Activated CD8-positive, alpha-beta T cell treated with anti-CD3 and anti-CD28 coated beads, Interleukin-2, amount 10 ng/mL, durations not matched to agents 7 days and 5 days (primary cell): ENCODE measurements at places on chromosomes 12 and 14.

DNA sequence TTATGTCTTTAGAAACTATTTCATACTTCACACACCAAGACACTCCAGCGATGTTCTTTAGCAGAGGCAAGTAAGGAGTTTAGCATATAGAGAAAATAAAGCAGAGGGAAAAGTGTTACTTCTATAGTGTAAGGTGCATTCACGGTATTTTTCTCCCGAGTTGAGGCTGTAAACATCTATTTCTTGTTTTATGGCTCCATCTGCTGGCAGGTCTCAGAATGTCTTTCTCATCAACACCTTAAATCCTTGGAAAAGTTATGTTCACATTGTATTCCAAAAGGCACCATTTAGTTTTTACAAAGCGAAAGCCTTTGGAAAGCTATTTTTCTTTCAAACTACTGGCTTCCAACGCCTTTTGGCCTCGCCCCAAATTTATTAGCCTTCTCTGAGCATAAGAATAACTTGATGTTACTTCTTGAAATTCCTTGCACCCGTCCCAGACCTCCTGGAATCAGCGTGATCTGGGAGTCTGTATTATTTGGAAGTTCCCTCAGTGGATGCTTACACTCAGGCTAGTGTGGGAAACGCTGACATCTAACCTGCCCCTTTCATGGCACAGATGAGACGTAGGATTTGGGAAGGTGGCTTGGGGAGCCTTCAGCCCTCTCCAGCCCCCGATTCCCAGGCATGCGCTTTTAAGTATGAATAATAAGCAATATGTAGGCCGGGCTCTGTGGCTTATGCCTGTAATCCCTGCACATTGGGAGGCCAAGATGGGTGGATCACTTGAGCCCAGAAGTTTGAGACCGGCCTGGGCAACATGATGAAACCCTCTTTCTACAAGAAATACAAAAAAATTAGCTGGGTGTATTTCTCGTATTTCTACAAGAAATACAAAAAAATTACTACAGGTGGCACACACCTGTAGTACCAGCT lies 1.9 kb upstream of the PIWIL1 start:
- peak; percentile 42 for DNase-seq

DNA sequence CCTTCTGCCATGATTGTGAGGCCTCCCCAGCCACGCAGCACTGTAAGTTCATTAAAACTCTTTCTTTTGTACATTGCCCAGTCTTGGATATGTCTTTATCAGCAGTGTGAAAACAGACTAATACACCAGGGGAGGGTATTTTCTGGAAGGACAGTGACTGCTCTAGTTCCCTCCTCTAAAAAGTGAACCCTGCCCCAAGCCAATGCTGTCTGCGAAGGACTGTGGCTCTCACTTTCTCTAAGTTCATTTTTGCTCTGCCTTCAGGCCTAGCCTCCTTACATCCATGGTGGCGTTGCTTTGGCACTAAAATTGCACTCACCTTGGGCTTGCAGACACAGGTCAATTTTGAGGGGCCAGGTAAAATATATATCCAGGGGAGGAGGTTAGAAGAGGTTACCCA lies 323.0 kb downstream of the VRK1 start:
- no peak for DNase-seq

GRCh38 chr12:70180130-70180529 lies 63.1 kb upstream of the CNOT2 start:
- no peak for DNase-seq

DNA sequence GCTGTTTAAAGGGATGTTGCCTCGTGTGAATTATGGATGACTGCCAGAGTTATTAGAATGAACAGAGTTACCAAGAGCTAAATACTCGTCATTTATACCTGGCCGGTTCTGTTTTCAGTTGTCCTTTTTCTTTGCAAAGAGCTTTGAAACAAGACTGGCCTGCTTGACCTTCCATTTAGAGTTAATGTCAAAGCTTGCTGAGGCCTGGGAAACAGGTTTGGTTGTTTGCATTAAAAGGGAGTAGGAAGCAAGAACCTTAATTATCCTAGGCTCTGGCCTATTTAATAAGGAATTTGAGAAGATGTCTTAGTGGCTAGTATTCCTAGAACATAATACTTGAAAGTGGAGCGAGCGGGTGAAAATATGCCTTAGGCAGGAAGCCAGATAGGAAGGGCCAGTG lies 233.3 kb downstream of the CACNA1C start:
- DNase-seq, result no peak

DNA sequence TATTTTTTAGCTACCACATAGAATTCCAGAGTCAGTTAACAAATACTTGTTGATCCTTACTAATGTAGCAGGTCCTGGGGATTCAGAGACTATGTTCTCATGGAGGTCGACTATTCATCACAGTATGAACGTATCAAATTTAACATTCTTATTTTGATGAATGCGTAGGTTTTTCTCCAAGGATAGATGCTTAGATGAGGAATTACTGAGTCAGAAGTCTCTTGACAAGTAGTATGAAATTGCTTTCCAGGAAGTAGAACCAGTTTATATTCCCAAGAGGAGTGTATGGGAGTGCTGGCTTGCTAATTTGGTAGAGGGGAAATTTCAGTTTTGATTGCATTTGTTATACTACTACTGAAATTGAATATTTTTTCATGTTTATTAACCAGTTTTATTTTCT lies 42.8 kb upstream of the CRADD start:
- DNase-seq, result no peak

DNA sequence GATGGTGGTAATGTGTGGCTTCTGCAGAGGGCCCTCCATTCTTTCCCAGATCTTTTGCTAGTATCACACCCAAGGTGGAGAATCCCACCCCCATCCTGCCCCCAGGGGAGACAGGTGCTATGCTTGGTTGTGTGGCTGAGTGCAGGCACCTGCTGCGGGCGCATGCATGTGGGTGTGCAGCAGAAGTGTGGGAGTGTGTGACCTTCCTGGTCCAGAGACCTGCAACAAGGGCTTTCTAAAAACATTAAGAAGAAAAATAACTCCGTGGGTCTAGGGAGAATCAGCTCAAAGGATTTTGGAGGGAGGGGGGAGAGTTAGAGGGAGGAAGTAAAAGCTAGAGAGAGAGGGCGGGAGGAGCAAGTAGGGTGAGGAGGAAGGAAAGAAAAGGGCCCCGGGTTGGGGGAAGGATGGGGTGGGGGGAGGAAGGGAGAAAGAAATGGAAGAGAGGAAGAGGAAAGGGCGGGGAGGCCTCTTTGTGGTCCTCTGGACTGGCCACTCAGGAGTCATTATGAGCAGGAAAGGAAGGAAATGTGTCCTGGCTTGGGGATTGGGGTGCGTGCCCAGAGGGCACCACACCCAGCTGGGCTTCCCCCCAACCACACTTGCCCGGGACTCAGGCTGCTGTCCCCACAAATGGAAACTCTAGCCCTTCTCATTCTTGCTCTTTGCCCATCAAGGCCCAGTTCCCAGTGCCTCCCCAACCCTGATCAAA lies 3.1 kb upstream of the FIGNL2 start:
- no peak for DNase-seq

GRCh38 chr14:85702997-85703396 lies 173.1 kb downstream of the FLRT2 start:
- DNase-seq, result no peak

DNA sequence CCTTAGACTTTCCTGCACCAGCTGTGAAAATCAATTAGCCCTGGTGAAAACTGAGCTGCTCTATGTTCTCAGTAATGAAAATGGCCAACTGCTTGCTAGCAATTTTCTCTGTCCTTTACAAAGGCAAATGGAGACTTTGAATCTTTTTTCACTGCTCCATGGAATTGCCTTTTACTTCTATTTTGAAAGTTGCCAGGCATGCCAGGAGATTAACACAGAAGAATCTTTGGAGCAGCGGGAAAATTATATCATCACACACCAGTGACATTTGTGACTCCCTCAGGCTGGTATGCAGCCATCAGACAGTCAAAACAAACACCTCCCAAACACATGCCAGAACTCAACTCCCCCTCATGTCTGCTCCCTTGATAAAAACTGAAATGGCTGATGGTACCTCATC lies 872.0 kb upstream of the FLRT2 start:
- no peak for DNase-seq

GRCh38 chr12:81998761-81999378 lies 239.7 kb upstream of the PPFIA2 start:
- DNase-seq, result no peak

DNA sequence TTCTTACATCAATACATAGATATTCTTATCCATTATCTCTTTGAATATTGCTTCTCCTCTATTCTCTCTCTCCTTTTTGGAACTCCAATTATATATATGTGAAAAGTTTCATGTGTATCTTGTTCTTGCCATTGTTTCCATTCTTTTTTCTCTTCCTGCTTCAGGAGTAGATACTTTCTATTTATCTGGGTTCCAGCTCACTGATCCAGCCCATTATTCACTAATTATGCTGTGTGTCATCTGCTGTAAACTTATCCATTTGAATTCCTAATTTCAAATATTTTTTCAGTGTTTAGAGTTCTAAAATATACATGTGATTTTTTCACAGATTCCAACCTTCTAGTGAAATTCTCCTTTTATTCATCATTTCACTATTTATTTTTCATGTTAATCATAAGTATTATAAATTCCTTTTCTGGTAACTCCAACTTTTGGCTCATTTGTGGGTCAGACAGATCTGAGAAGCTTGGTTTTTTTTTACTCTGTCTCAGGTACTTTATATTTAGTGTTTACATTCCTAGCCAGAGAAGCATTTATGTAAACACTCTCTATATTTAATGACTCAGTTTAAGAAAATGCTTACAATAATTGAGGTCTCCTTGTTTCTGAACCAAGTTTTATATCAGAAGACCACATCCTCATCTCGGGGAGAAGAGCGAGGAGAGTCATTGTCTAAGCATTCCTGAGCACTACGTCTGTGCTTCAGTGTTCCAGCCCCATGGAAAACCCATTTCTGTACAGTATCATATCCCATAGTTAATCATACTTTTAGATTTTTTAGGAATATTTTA lies 15.9 kb upstream of the AMIGO2 start:
- DNase-seq, result no peak

DNA sequence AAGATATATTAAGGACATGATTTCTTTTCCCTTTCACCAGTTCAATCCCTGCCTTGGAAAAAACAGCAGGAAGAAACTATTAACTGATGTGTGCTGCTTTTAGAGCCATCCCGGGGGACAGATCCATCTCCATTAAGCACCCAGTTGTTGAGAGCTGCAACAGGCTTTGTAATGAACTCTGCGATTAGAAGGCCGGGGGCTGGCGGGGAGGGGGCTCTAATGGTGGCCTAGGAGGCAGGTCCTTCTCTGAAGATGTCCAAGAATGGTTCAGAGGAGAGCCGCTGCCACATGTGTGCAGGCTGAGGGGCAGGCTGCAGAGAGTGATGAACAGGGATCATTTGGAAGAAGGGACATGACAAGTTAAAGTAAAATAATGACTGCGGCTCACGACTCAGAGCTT lies 67.8 kb downstream of the GALNT8 start:
- DNase-seq, result no peak

- DNase-seq, result no peak
These were observed 9.0 kb downstream of the TPH2 start for GRCh38 chr12:71947645-71948105.

GRCh38 chr12:118345355-118345754 lies 27.4 kb downstream of the TAOK3 start:
- no peak for DNase-seq

GRCh38 chr14:104436741-104437701 lies 142.5 kb upstream of the C14orf180 start:
- DNase-seq, result peak; percentile 18

DNA sequence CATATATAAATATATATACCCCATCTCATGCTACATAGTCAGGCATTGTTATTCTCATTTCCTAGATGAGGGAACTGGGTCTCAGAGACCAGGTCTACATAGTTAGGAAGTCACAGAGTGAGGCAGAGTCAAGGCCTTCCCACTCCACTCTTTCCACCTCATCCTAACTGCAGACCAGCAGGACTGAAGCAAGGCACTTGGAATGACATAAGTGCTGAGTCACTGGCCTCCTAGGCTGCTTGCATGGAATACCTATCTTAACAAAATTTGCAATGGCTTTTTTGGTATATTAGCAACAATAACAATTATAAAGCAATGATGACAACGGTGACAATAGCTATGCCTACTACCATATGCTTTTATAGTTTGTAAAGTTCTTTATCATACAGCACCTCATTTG lies 5.4 kb upstream of the ANO4 start:
- no peak for DNase-seq

- no peak for DNase-seq
These were observed 53.7 kb downstream of the B4GALNT3 start for GRCh38 chr12:513446-513845.

DNA sequence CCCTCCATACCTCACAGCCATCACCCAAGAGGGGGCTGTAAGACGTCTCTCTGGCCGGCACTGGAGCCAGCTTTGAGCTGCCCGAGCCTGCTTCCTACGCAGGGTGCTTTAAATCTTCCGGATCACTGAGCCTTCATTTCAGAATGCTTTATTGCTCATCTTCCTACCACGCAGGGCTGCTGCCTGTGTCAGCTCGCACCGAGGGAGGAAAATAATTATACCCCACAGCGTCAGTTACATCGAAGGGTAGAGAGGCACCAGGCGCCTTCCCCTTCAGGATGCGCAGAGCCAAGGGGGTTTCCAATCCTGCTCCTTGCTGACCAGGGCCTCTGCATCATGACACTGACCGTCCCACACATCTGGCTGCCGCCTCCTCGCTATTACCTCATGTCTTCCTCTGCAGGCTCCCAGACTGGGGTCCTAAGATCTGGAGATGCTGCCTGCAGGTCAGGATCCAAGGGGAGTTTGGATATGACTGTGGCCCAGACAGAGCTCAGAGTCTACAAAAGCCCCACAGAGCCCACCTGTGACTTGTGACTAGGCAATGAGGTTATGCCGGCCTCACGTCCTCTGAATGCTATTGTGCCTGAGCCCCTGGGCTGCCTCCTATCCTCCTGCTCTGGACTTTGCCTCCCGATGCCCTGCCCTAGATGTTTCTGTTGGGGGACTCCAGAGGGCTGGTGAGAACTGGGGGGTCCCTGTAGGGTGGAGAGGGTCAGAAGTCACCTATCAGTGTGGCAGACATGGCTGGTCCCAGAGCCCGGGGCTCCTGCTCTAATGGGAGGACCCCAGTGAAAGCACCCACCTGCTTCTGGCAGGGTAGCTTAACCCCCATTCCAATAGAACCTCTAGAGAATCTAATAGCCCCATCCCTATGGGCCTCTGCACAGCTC lies 220.3 kb upstream of the RTL1 start:
- DNase-seq, result peak; percentile 13

DNA sequence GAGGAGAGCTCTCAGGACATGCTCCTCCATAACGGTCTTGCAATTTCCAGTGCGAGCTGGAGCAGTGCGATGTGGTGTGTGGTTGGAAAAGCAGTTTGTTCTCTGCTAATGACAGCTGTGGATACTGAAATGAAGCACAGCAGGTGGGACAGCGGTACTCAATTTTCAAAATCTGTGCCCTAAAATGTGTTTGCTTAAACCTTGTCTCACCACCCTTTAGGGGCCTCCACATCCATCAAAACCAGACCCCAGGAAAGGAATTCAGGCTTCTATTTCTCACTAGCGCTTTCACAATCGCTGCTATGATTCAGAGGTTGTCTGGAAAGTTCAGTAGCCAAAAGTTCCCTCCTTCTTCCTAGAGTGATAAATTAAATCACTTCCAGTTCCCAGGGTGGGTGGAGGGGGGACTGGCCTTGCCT lies 440.8 kb downstream of the EGLN3 start:
- DNase-seq, result no peak

GRCh38 chr14:74840603-74841030 lies 35.3 kb downstream of the PROX2 start:
- no peak for DNase-seq

- DNase-seq, result no peak
These were observed 11.7 kb downstream of the EPS8 start for GRCh38 chr12:15777355-15778012.
